ENCODE measurements at places on chromosomes 2 and 18.

- no peak for DNase-seq
Measured at GRCh38 chr2:174328114-174328960, 6.4 kb upstream of the SP9 start.

DNA sequence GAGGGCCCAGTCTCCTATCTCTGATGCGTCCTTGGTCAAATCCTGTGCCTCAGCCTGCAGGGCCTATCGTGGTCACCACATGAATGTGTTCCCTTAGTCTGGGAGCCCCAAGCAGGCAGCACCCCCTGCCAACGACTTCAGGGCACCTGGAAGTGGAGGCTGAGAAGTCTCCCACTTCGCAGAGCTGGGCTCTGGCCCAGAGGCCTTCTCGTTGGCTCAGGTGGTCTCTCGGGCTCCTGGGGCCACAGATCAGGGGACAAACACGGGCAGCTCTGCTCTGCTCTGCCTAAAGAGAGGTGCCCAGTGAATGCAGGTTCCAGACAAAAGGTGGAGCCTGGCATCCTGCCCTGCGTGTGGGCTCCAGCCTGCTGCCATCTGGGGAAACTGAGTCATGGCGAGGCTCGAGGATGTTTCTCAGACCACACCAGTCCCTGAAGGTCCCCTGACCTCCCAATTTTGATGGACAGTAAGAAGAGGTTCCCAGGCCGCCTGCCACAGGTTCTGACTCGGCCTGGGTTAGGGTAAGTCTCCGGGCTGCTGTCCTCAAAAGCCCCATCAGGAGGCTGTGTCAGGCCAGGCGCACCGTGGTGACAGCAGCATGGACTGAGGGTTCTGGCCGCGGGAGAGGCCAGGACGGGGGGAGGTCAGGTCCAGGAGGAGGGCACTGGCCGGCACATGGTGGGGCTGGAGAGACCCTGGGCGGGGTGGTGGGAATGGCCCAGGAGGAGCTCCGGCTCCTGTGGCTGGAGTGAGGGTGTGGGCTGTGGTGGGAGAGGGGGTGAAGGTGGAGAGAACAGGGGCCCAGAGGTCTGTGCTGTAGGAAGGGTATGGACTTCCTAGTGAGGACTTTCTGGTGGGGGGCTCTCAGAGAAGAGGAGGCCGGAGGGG lies 1.4 kb upstream of the TEKT4 start:
- DNase-seq = no peak

DNA sequence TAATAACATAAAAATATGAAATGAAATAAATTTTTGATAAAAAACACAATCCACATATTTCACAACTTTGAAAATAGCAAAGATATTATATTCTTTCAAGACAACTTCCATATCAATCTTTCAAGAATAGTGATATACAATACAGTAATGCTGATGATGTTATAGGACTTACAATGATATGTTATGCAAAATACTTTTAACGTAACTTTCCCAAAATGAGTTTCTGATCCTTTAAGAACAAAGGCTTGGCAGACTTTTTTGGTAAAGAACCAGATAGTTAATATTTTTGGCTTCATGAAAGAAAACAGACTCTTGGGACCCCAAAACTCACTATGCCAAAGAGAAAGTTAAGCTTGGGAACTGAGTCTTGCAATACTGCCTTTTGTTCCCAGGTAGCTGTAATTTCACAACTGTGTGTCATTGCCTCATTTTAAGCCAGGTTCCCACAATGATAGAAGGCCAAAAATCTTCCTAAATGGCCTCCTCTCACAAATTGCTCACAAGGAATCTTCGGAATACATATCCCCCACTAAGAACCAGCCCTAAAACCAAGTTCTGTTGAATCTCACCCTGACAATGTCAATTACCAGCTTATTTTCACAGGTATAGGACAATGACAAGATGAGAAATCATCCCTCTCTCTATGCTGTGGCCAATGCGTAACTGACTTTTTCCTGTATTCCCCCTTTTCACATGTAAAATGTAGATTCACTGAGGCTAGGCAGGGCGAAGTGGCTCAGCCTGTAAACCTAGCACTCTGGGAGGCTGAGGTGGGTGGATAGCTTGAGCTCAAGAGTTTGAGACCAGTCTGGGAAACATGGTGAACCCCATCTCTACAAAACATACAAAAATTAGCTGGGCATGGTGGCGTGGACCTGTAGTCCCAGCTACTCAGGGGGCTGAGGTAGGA lies 54.8 kb upstream of the STRN start:
- DNase-seq = no peak

GRCh38 chr18:36735130-36735529 lies 93.7 kb downstream of the TPGS2 start:
- DNase-seq = no peak

GRCh38 chr2:160694631-160695030 lies 201.0 kb upstream of the RBMS1 start:
- no peak for DNase-seq

GRCh38 chr18:34710934-34711333 lies 836 bp downstream of the DTNA start:
- peak; percentile 27 for DNase-seq

- no peak for DNase-seq
Measured at GRCh38 chr2:150051004-150051403, 436.5 kb downstream of the RND3 start.

DNA sequence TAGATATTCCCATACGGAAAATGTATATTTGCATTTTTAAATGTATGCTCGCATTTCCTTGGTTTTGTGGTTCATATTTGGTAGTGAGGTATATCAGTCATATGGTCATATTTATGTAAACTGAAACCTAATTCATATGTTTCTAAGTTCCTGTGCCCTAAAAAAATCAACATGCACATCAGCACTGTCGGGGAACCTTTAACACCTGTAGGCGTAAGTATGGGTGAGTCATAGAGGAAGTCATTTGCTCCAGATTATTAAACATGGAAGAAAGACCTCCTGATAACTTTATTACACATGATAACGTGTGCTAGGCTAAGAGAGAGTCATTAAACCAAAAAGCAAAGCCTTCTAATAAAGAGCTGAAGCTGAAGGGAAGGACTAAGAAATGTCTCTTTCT lies 437.7 kb downstream of the NRXN1 start:
- DNase-seq = no peak

GRCh38 chr2:71631411-71631931 lies 178.1 kb downstream of the DYSF start:
- DNase-seq = no peak

DNA sequence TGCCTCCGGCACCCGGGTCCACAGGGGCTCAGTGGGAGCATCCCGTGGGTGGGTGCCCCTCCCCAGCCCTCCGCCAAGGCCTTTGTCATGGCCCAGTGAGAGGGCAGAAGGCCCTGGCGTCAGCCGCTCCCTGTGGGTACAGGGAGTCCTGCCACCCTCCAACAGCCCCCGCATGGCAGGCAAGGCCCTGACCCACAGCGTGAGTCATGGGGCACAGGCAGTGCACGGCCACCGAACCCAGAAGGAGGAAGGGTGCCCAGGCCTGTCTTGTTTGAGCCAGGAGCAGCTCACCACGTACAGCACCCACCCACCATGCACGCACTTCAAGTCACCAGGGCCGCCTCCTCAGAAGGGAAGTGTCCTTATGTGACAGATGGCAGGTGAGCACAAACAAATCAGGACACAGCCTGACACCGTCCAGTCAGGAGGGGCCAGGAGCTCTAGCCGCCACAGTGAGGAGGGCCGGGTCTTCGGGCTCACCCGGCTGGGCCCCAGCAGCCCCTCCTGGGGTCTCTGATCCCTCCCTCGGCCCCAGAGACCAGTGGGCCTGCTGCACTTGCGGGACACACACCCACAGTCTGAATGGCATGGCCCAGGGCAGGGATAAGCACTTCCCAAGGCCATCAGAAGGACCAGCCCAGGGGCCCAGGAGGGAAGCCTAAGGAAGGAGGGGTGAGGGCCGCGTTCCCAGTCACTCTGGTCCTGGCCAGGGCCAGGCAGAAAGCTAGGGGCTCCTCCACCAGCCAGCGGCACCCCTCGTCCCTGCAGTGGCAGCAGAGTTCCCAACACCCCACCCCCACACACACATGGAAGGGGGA lies 25.8 kb downstream of the BIN1 start:
- DNase-seq = no peak

DNA sequence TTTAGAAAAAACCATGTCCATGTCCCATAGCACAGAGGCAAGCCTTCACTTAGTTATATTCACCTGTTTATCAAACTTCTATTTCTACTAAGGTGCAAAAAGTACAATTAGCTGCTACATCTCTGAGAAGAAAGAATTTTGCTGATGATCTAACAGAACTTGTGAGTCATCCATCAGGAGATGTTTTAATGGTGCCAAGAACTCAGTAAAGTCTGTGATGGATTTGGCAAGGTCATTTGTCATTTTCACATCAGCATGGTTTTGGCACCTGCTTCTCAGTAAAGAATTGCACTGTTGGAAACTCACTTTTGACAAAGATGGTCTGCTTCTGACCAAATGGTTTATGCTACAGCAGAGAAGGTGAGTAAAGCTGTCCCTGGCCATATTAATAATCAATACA lies 195.7 kb upstream of the TMEFF2 start:
- no peak for DNase-seq

DNA sequence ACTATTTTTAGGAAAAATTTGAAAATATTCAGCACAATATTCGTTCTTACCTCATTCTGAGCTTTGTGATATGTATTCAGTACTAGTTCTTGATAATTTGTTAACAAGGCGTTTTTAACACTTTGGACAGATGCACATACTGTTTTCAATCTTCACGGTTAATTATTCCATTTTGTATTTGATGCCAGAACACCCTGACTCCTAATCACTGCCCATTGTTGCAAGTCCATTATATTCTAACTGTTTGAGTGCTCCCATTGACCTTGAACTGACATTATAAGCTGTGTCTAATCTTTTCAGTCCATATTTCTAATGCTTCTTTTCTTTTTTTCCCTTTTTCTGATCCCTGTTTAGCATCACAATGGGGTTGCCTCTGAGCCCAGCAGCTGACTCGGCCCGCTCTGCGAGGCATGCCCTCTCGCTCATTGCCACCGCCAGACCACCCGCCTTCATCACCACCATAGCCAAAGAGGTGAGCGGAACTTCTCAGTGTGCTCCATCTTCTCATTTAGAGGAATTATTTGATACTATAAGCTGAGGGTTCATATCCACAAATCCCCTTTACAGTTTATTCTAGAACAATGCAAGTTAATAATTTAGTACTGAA lies 211.3 kb upstream of the BOD1L2 start:
- DNase-seq = no peak

DNA sequence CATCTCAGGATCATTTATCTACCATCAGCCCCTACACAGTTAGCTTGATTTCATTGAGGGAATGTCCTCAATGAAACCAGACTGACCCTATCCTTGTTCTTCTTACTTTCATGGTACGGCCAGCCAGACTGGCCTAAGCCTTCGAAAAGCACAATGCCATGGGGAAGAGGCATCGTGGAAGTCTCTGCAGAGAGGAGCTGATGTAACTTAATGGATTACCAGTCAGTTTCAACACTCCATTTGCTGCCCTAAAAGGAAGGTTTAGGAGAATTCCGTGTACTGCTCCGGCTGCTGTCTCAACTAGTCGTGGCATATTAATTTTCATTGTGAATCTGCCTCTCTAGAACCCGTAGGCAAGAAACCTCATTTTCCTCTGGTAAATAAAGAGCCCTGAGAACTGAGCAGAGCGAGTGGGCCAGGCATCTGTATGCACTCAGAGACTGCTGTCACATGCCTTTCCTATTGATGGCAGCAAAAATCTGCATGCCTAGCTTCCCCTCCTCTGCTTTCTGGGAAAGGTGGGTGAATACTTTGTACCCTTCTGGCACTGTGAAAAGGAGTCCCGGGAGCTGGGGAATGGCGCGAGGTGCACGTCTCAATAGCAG lies 184.9 kb downstream of the KLHL29 start:
- no peak for DNase-seq

GRCh38 chr2:119293254-119293653 lies 69.6 kb downstream of the STEAP3 start:
- no peak for DNase-seq

DNA sequence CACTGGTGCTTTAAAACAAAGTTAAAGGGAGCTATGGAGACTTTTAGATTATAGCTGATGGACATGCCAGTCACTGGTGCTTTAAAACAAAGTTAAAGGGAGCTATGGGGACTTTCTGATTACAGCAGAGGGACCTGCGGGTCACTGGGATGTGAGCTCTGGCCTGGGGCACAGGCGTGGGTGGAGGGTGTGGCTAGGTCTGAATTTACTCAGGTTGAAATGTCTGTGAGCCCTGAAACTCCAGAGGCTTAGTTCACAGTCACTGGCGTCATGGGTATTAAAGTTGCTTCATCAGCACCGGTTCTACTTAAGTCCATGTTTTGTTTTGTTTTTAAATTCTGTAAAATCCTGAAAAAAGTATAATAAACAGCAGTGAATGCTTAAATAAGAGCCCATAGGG lies 49.0 kb upstream of the TMEM18 start:
- no peak for DNase-seq

DNA sequence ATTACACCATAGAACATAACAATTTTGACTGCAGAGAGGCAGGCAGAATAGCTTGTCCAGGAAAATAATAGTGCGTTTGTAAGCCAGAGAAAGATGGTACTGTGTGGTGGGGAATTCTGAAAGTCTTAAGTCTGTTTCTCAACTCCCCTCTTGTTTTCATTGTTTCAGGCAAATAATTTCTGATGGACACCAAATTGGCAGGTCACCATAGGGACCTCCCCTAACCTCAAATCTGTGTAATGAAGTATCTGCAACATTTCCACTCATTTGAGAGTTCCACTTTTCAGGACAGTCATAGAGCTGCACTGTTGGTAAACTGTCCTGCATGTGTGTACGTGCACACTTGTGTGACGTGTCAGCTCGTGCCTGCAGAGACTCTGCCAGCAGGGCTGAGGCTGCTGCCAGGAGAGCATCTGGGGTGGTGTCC lies 195.6 kb downstream of the AGAP1 start:
- no peak for DNase-seq

- DNase-seq = peak; percentile 24
Measured at GRCh38 chr18:10798727-10799550, 273.1 kb downstream of the NAPG start.

GRCh38 chr2:232894746-232895145 lies 24.7 kb downstream of the SNORC start:
- DNase-seq = no peak

GRCh38 chr2:72925328-72925943 lies 8.1 kb downstream of the EMX1 start:
- DNase-seq = no peak

GRCh38 chr2:224946895-224947294 lies 95.4 kb downstream of the DOCK10 start:
- DNase-seq = peak; percentile 70

DNA sequence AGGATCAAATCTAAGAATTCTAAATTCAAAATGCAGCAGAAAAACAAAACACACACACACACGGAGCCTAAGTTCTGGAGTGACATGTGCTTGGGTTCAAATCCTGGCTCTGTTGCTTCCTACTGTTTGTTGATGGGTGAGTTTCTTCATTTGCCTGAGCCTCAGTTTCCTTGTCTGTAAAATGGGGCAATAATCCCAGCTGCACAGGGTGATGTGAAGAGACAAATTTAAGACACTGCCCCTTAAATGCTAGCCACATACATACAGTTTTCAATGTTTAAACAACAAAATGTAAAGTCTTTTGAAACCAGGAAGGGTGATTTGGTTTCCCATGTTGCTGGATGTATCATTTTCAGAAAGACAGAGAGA lies 943 bp upstream of the GPR17 start:
- DNase-seq = no peak

Data from non-pigmented ciliary epithelial cell (primary cell).